ENCODE measurements at places on chromosomes 7 and 10.

DNA sequence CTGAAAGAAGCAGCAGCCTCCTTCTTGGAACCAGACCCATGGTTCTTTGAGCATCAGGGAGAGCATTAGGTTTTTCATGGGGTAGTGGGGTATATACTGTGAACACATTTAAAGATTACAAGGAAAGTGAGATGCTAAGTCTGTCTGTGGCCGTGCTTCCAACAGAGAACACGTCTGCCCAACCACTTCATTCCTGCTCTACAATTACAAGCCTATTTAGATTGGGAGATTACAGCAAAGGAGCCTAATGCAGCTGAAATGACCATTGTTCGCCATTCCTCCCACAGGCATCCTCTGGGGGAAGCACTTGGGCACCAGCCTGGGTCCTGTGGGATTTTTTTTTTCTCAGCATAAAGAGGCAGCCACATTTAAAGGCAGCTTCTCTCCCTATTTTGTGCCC is 536.4 kb downstream of the XPNPEP1 start:
- no peak for DNase-seq

GRCh38 chr10:122233857-122234348 is 37.2 kb upstream of the BTBD16 start:
- no peak for DNase-seq

GRCh38 chr7:100490483-100491191 is 6.9 kb downstream of the NYAP1 start:
- DNase-seq = no peak

GRCh38 chr10:65548001-65548400 is 1377.8 kb upstream of the LRRTM3 start:
- no peak for DNase-seq

DNA sequence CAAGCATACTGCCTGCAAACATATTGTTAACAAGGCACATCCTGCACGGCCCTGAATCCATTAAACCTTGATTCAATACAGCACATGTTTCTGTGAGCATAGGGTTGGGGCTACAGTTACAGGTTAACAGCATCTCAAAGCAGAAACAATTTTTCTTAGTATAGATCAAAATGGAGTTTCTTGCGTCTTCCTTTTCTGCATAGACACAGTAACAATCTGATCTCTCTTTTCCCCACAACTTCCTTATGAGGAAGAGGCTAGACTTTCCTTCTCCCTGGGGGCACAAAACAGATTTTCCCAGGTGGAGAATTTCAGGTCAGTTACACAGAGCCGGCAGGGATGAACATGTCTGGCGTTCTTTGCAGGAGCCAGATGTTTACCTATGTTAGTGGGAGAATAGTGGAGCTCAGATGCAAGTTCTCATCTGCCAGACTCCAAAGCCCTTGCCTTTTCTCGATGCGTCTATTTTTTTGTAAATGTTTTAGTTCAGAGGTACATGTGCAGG is 37.5 kb upstream of the PFKFB3 start:
- DNase-seq = no peak

GRCh38 chr7:92794391-92794790 is 42.0 kb downstream of the CDK6 start:
- DNase-seq = no peak

- peak; percentile 54 for DNase-seq
Measured at GRCh38 chr7:87886875-87887274, 10.6 kb downstream of the DBF4 start.

- DNase-seq = no peak
Measured at GRCh38 chr10:132563485-132564248, 26.1 kb downstream of the INPP5A start.

GRCh38 chr10:74382663-74383062 is 231.6 kb downstream of the ADK start:
- DNase-seq = no peak

GRCh38 chr10:44340557-44340956 is 44.3 kb downstream of the CXCL12 start:
- no peak for DNase-seq

GRCh38 chr7:120927454-120928103 is 23.0 kb upstream of the ING3 start:
- no peak for DNase-seq

DNA sequence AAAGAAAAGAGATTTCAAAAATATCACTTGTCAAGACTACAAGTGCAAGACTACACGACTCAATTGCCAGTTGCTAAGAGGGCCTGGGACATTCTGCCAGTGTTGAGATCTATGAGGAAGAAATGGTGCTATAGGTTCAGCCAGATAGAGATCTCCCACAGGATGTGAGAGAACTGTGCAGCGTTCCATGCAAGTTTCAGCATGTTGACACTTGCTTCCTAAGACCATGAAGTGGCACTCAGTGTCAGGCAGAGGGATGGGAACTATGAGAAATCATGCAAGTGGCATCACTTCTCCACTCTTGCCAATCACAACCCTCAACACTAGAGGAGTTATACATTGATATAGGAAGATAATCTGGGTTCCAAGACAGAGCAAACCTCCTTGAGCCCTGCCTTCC is 210.3 kb downstream of the CHRM2 start:
- DNase-seq = no peak

- DNase-seq = no peak
Measured at GRCh38 chr10:69374242-69374641, 42.5 kb downstream of the TACR2 start.

DNA sequence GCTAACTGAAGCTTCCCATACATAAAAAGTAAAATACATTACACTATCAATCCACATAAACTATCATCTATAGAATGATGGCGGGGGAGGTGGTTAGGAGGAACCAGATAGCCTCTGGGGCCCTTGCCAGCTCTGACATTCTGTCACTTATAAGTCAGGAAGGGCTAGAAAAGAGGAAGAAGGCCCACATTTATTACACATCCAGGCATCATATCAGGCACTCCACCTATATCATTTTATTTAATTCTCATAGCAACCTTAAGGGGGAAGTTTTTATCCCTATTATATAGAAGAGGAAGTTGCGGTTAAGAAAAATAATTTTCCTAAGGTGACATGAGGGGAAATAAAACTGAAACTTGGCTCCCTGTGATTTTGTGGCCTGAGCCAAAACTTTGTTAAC is 29.9 kb downstream of the HEPACAM2 start:
- DNase-seq = peak; percentile 2

DNA sequence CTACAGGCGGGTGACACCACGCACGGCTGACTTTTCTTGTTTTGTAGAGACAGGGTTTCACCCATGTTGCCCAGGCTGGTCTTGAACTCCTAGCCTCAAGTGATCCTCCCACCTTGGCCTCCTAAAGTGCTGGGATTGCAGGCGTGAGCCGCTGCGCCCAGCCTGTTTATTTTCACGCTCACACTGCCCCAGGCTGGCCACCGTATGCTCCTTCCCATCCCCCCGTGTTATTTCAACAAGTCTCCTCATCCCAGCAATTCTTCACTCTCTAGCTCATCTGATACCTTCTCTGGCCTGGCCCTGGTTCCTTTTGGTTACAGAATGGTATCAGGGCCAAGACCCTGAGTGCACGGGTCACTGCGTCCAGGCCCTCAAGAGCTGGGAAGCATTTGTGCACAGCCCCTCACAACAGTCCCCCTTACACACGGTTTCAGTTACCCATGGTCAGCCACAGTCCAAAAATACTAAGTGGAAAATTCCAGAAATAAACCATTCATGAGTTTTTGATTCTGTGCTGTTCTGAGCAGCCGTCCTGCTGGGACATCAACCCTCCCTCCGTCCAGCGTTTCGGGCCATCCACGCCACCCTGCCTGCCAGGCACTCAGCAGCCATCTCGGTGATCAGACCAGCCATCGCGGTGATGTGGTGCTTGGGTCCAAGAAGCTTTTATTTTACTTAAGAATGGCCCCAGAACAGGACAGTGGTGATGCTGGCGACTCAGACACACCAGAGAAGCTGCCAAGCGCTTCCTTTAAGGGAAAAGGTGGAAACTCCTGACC is 8.9 kb downstream of the COX19 start:
- no peak for DNase-seq

- no peak for DNase-seq
Measured at GRCh38 chr7:130410868-130411541, 29.8 kb downstream of the CEP41 start.

DNA sequence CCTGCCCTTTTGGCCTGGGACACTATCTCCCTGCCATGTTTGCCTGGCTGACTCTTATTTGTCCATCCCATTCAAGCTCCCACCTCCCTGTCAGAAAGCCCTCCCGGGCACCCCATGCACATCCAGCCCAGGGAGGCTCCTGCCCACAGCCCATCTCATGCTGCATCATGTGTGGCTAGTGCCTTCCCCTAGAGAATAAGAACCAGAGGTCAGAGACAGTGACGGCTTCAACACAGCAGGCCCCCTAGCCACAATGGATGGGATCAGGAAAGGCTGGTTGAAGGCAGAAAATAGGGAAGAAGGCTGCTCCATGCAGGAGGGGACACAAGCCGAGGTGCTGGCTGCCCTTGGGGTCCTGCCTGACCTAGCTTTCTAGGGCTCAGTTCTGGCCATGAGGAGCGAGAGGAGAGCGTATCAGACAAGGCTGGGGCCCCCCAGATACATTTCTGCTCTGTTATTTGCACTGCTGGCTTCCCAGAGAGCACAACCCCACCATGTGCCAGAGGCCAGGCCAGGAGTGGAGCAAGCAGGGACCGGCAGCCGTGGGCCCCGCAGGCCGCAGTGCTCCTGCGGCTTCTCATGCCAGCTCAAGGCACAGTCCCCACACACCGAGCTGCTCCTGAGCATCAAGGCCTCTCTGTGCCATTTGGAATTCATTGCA is 161.1 kb upstream of the ZMIZ1 start:
- DNase-seq = no peak

- no peak for DNase-seq
Measured at GRCh38 chr10:95242581-95243317, 48.1 kb downstream of the PDLIM1 start.

DNA sequence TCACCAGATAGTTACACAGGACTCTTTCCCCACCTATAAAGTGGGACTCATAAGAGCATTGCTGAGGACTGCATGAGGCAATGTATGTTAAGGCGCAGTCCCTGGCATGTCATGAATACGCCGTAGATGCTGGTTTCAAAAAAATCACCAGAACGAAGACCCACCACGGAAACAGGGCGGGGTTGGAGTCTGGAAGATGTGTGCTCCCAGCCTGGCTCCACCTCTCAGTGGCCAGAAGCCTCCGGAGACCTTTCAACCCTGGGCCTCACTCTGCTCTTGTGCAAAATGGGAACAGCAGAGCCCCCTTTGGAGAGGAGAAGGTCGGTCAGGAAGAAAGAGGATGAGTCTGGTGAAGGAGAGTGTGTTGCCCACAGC is 12.4 kb upstream of the ZMIZ1 start:
- DNase-seq = no peak

DNA sequence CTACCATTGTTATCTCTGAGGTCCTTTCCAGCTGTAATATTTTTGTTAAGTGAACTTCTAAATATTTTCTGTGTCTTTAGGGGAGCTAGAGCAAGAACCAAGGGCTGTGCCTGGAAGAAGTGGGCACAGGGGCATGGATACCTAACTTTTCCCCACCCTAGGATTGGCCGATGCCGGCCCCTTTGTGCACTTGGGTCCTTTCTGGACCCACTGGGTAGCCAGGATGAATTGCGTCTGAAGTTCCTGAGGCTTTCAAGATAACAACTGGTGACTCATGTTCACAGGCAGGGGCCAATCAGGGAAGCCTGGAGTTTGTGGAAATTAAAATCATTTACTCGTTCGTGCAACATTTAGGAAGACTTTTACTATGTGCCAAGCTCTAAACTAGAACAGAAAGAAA is 758 bp downstream of the DPCD start:
- no peak for DNase-seq

- no peak for DNase-seq
Measured at GRCh38 chr10:64519831-64520230, 998.6 kb downstream of the REEP3 start.

GRCh38 chr10:5297466-5297865 is 67.3 kb upstream of the UCN3 start:
- peak; percentile 38 for DNase-seq

GRCh38 chr7:69895446-69895845 is 297.2 kb downstream of the AUTS2 start:
- no peak for DNase-seq

DNA sequence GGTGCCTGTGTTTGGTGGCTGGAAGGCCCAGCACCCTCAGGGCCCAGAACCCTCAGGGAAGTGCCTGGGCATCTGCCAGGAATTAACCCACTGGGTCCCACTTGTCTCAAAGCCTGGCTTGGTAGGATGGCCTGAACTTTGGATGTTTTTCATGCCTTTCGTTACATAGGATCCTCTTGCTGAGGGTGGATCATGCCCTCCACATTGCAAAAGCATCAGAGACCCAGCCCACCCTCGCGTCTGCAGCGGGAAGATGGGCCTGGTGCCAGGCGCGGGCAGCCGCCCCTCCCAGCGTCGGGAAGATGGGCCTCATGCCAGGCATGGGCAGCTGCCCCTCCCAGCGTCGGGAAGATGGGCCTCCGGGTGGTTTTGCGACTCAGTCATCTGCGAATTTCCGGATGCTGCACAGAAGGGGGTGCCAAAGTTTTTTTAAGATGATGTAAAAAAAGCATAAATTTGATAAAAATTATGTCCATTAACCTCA is 51.9 kb upstream of the PRKAR1B start:
- DNase-seq = no peak

DNA sequence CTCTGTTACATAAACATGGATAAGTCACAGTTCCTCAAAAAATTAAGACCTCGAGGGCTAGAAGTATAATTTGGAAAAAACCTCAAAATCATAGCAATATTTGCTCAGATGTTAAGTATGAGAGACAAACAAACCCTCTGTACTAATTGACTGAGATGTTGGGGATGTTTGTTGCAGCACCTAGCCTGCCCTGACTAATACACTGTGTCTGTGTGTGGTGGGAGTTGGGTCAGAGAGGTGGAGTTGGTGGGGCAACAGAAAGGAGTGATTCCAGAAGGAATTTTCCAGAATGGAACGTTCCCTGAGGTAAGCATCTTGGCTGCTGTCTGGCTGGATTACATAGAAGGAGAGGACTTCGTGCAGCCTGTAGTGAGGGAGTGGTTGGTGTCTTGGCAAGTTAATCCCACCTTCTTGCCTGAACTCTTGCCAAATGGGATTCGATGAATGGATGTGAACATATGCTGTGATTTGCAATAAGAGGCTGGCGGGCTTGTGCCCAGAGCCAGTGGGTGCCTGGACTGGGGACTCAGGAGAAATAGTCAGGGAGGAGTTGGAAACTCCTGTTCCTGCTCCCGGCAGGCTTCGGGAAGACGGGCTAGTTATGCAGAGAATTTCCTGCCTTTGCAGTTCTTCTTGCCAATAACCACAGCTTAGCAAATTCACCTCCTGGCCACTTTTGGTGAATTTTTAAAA is 9.3 kb upstream of the FAM180A start:
- no peak for DNase-seq

- DNase-seq = no peak
Measured at GRCh38 chr10:63140077-63140476, 6.9 kb downstream of the NRBF2 start.

Measured in CD4-positive, alpha-beta T cell treated with Interleukin-1 beta for 1 hour (primary cell).